ENCODE measurements at places on chromosomes 7 and 10.

DNA sequence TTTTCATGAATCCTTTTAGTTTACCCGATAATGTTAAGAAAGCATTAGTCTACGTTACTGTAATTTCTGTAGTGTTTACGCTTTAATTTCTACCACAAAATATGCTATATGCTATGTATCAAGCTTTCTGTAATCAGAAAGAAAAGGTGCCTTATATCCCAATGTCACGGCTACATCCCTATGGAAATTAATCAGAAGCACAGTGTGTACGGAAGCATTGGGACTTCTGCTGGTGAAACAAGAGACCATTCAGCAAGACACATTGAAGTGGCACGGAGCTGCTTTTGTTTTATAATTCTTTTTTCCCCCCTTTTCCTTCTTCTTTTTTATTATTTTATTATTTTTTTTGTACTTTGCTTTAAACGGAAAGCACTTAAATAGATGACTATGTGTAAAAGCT is 31.2 kb upstream of the SH2B2 start:
- no peak for DNase-seq

- no peak for DNase-seq
These were observed 952 bp downstream of the DNMBP start for GRCh38 chr10:100008708-100009282.

- DNase-seq = no peak
These were observed 50.7 kb downstream of the ERCC6 start for GRCh38 chr10:49488056-49488717.

GRCh38 chr7:43392638-43393330 is 190.1 kb upstream of the STK17A start:
- DNase-seq = no peak

DNA sequence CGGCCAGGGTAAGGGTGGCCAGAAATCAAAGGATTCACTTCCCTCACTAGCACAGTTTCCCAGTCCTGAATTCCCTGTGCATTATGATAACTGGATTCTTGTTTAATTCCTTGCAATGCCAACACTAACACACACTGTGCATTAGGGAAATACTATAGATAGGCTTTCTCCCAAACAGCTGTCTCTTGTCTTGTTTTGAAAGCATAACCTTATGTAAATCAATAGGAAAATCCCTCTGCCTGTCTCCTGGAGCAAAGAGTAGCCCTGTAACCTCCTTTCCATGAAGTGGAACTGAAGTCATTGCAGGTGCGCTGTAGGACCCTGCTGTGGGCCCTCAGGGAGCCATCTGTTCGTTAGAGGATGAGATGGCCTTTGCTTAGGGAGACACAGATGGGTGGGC is 82.8 kb upstream of the FAM171A1 start:
- DNase-seq = no peak

DNA sequence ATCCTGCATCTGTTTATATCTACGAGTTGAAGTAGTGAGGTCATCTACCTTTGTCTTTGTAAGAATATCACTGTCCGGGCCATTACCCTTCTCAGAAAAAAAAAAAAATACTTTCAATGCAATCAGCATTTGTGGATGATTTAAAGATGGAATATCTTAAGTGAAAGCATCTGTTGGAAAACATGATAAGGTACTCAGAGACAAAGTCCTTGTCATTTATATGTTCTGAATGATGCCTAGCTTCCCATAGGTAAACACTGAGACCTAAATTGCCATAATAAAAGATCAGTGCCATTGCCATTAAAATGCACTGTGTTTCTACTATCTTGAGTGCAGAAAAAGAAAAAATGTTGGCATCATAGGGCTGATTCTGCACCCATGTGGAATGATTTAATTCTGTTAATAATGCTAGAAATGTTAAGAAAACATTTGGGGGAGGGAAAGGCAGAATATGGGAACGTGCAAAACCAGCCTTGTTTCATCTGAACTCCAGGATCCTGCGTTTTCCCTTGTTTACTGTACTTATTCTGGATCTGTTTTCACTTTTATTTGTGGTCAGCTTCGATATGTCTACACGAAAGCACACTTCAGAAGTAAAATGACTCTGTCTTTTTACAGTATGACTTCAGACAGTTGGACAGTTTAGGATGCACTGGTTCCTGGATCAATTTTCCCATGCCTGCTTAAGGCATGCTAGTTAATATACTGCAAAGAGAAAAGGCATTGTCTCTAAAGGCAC is 669.8 kb downstream of the SUGCT start:
- DNase-seq = no peak

GRCh38 chr10:113665806-113666354 is 2.0 kb upstream of the NRAP start:
- DNase-seq = no peak

DNA sequence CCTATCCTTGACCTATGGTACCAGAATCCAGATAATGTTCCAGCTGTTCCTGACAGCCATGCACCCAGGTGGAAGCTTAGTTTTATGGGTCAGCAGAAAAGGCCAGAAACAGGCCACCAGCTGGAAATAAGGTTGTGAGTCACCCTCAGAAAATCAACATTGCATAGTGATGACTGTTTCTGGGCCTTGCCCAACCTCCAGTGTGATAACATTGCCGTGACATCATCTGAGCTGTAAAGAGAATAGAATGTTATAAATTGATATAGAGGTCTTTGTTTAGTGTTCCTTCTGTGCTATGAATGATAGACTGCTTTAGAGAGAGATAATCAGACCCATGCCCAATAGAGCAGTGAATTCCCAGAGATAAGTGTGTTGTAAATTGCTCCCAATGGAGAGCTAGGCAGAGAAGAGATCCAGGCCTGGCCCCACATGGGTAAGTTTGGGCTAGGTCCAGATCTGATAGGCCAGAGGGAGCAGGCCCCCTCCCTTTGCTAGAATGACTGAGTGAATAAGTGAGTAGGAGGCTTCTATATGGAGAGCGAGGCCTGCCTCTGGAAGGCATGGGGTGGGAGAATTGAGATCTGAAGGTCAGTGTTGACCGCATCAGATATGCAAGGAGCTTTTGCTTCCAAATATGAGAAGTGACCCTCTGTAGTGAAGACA is 14.2 kb upstream of the HPS1 start:
- no peak for DNase-seq

- DNase-seq = no peak
These were observed 97.3 kb upstream of the CTBP2 start for GRCh38 chr10:125257521-125258108.

GRCh38 chr7:122352454-122352853 is 47.9 kb upstream of the FEZF1 start:
- no peak for DNase-seq

GRCh38 chr10:77832238-77832637 is 94.3 kb downstream of the DLG5 start:
- no peak for DNase-seq

- no peak for DNase-seq
These were observed 16.5 kb downstream of the C1QL3 start for GRCh38 chr10:16505161-16505560.

DNA sequence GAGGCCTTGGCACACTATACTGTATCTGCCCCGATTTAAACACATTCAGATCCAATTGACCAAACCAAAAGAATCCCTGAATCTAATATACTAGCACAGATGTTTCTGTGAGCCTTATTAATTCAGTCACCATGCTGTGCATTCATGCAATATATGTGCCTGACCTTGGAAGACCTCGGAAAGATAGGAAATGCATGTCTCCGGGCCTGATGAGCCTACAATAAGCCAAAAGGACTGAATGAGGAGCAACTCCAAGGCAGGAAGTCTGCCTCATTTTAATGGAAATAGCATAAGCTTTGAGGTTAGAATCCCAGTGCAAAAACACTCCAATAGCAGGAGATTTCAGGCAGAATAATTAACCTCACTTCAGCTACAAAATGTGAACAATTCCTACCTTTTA is 316.7 kb downstream of the LRRTM3 start:
- no peak for DNase-seq

DNA sequence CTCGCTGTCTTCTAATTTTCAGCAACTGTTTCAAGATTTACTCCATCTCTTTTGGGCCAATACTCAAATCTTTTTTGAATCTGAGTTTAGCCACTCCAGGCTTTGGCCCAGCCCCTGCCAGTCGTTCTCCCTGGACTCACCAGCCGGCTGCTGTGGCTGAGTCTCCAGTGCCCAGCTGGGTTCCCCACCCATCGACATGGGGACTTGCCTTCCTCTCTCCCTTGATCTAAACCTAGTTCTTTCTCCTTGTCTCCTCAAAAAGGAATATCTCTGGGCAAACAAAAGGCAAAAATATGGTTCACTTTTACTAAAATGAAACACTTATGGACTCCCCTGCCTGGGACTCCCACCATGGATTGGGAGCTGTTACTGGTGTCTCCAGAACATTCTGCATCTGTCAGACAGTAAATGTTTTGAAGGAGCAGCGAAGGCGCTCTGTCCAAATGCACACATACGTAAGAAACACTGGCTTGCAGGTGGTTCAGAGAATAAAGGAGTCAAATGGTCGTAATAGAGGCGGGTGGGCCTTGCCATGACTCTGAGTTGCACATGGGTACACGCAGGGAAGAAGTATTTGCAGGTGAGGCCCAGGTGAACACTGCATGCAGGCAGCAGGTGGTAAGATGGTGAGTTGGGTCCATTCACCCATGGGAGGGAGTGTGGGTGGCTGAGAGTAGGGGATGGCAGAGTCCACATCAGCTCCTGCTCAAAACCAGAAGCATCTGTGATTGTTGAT is 35.5 kb upstream of the HABP2 start:
- no peak for DNase-seq

DNA sequence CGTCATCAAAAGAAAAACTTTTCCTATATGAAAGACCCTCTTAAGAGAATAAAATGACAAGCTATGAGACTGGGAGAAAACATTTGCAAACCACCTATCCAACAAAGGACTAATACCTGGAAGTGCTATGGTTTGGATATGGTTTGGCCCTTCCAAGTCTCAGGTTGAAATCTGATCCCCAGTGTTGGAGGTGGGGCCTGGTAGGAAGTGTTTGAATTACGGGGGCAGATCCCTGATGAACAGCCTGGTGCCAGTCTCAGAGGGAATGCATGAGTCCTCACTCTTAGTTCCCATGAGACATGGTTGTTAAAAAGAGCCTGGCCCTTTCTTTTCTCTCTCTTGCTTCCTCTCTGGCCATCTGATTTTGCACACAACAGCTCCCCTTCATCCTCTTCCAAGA is 6.3 kb downstream of the ALDH18A1 start:
- no peak for DNase-seq

DNA sequence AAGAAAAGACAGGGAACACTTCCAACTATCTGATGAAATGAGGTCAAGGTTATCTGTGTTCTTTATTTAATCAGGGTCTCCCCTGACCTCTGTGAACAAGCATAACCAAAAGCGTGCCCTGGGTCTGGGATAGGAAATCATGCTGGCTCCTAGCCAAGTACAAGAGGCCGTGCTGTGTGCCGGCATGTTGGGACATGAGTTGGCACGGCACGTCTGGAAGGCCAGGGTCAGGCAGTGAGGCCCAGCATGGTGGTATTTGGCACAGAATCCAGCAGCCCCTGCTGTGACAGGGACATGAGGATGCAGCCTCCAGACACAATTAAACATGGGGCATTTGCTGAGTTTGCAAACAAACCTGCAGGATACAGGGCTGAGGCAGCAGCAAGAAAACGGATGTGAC is 320.4 kb downstream of the PLXNA4 start:
- no peak for DNase-seq

GRCh38 chr7:69588773-69589172 is 9.5 kb upstream of the AUTS2 start:
- DNase-seq = peak; percentile 85

- no peak for DNase-seq
These were observed 29.1 kb downstream of the TFPI2 start for GRCh38 chr7:93861325-93861949.

GRCh38 chr10:132264966-132265889 is 42.5 kb downstream of the STK32C start:
- DNase-seq = no peak

DNA sequence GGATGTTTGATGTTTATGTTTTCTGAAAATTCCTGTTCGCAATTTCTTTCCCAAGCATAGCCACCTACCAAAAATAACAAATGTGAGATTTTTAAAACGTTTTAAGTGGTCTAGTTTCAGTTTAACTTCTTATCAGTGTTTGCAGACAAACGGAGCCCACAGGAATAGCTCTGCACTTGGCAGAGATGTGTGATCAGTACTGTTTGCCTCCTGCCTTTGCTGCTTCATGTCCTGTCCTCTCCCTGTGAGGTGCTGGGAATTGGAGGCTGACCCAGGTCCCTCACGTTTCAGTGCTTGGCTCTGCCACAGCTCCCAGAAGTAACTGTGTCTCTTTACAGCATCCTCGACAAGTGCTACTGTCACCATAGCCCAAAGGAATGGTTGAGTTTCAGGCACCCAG is 1.2 kb downstream of the UCN3 start:
- no peak for DNase-seq

GRCh38 chr10:44986670-44987069 is 8.1 kb upstream of the DEPP1 start:
- DNase-seq = no peak

DNA sequence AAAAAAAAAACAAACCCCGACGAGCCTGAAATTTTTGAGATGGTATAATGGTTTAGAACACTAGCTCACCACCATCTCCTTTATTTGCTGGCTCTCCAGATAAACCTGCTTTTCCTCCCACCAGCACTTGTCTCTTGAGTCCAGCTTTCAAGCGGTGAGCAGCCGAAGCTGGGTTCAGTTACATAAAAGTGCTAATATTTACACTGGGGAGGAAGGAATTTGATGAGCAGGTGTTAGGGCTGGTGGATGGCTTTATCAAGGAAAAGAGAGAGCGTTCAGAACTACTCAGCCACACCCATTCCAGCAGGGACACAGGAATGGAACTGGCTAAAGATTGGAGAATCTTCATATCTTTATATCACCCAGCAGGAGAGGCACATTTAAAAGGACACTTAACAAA is 6.6 kb upstream of the CALML3 start:
- DNase-seq = no peak

GRCh38 chr7:30285536-30286284 is 1.3 kb downstream of the ZNRF2 start:
- DNase-seq = peak; percentile 25

GRCh38 chr10:33040436-33040835 is 82.4 kb upstream of the ITGB1 start:
- no peak for DNase-seq

GRCh38 chr10:56298941-56299340 is 62.1 kb downstream of the ZWINT start:
- DNase-seq = no peak

Measured in midbrain (tissue), 1 donor.